ENCODE measurements at places on chromosomes 4 and X.

DNA sequence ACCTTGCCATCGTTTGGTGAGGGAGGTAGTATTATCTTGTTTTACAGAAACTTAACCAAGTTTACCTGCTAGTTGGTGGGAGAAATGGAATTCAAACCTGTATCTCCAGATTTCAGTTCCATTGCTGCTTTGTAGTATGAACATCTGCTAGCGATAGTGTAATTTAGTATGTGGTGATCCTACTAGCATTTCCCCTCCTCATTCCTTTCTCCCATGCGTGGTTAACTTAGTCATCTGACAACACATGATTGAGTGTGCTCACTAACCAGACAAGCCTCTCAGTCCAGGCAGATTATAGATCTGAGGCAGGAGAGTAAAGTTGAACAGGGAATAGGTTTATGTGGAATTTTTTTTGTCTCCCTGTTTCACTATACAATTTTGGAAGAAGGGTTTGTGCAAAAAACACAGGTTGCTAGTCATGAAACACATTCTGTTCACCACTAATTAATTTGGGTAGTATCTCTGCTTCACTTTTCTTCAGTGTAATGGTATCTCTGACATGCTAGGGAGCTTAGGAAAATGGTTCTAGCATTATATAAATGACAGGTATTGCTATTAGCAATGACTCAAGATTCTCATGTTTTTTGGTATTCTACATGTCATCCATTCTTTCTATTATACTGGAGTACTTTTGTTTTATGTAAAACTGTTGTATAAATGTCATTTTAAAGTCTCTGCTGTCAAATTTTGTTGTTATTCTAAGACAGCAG lies 21.7 kb downstream of the RBPJ start:
- DNase-seq, result peak; percentile 89

GRCh38 chrX:153226344-153227185 lies 47.5 kb downstream of the MAGEA1 start:
- DNase-seq, result peak; percentile 43

DNA sequence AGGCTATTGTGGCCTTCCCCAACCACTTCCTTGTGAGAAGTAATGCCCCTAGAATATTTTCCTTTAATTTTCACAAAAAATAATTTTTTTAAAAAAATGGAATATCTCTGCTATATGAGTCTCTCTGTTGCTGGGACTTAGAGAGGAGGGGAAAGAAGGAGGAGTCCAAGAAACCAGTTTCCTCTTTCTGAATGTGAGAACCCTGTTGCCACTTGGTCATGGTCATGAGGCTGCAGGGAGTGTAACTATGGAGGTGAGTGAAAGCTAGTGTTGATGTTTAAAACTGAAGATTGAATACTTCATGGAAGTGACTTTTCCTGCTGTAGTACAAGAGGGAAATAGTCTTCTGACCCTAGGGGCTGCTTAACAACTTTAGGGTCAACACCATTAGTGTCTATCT lies 20.4 kb downstream of the KIAA1210 start:
- DNase-seq, result no peak

DNA sequence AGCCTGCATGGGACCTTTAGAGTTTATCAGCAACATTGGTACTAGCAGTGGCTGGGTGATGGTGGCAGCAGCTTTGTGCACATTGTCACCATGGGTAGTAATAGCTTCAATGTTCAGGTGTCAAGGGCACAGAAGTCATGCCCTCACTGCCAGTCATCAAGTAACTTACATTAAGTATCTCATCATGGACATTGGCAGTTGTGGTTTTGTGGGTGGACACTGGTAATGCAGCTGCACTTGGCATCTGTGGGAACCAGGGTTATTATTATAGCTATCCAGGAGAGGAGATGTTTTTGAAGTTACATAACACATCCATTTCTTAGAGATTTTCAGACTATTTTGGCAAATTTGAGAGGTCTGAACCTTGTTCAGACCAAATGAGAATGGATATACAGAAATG lies 243.2 kb upstream of the NOCT start:
- DNase-seq, result no peak

DNA sequence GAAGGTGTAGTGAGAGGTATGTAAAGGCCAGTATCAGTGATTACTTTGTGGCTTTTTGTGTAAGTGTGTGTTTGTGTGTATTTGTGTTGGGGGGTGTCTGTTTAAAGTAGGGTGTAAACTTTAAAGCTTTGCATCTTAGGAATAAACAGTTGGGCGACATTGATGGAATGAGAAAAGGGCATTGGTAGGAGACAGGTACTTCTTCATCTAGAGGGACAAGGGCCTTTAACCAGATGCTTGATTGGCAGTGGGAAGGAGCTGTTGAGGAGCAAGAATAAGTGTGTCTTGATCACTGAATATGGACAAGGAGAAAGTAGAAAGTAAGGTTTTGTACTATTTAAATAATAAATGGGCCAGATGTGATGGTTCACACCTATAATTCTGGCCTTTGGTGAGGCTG lies 48.8 kb downstream of the RAPGEF2 start:
- DNase-seq, result no peak

GRCh38 chr4:26577066-26577465 lies 6.8 kb upstream of the TBC1D19 start:
- no peak for DNase-seq

DNA sequence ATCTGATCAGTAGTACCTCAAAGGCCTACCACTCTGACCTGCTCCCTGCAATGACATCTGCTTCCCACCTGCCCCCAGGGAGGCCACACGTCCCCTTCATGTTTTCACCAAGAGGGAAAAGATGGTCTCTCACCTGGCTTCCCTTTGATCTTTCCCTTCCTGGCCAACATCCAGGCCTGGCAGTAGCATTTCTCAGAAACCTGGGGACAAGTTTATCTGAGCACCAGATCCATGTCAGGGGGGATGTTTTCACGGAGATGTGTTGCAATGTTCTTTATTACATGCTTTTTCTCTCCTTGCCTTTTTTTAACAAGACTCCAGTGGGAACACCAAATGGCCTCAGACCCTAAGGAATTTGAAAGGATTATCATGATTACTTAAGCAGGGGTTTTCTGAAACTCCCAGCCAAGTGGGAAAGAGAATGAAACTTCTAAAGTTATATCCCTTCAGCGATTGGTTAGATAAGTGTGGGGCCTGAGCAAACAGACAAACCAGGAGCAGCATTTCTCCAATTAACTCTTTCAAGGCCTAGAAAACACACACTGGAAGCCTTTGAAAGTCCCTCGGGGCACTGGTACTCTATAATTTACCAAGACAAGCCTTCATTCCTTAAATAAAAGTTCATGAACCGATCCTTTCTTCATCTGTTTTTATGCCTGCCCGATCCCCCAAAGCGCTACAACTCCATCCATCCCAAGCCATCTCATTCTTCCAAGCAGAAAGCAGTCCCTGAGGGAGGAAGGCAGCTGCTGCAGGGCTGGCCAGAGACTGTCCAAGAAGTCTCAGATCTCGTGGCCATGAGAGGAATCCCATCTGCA lies 94.1 kb downstream of the BCOR start:
- no peak for DNase-seq

DNA sequence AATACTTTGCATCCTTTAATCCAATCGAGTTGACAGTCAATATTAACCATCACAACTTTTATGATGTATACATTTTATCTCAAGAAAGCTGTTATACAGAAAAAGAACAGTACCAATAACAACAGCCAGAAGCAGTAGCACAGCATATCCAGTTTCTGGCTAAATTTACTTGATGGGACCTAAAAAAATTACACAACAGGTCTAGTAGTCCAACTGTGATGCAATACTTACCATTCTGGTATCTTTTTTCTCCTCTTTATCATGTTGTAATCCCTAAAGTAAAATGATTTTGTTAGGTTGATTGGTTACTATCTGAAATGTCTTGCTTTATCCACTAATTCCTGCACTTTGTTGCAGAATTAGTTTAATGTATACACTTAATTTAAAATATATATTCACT lies 1150.6 kb downstream of the FAT4 start:
- no peak for DNase-seq

DNA sequence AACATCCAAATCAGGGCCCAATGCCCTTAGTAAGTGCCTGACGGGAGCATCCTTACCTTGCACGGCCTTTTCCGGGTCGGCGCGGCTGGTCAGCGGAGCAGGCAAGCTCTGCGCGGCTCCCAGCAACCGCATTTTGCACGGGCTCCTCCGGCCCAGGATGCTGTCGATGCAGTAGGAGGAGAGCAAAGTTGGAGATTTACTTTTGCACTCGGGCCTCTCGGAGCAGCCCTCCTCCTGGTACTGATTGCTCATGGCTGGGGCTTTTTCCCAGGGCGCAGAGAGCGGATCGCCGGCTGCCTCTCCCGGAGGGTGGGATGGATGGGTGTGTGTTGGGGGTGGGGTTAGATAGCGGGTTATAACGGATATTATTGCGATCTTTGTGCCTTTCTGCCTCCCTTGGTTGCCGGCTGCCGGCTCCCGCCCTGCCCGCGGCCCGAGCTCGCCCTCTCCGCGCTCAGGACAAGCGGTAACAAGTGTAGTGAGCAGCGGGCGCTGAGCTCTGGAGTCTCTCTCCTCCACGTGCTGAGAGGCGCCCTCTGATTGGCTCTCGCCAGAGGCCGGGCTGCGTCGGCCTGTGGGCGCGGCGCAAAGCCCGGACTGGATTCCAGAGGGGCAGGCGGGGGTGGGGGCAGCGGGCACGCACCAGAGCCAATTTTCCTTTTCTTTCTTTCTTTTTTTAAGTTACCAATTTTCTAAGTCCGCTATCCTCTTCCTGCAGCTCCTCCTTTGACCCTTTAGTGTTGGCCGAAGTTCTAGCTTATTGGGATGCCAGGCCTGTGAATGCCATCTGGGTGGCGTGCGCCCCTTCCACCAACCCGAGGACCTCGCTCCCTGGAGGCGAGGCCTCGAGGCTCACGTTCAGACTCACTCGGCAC lies at the start of gene ARX:
Gene ARX (minus strand): TSS at position 480 of the 875 bp plus-strand sequence. CDS start 228 bp downstream, at position 252.
- peak; percentile 46 for DNase-seq

DNA sequence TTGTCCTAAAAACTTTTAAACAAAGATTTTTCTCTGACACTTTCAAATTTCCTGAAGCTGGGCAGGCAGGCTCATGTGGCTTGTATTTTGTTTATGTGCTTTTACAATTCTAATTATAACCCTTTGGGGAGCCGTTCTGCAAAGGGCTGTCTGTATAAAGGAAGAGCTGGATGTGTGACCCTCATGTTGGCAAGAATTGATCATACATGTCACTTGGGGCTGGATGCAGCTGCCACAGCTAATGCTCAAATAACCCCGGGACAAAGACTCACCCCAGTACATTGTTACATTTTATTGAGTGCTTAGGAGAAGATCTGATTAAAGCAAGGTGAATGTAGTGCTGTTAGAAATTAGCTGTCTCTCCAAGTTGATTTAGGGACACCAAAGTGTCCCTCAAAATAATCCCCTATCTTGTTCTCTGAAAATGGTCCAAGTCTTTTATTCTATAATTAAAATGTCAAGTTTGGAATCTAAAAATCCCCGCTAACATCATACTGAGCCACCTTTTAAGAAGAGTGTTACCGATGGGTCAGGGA lies 13.0 kb upstream of the DAPP1 start:
- no peak for DNase-seq
